ENCODE measurements at places on chromosomes 3 and 15.

GRCh38 chr3:111589303-111590142 lies 5.6 kb downstream of the ZBED2 start:
- DNase-seq, result no peak

GRCh38 chr3:112101916-112102315 lies 15.7 kb downstream of the C3orf52 start:
- no peak for DNase-seq

DNA sequence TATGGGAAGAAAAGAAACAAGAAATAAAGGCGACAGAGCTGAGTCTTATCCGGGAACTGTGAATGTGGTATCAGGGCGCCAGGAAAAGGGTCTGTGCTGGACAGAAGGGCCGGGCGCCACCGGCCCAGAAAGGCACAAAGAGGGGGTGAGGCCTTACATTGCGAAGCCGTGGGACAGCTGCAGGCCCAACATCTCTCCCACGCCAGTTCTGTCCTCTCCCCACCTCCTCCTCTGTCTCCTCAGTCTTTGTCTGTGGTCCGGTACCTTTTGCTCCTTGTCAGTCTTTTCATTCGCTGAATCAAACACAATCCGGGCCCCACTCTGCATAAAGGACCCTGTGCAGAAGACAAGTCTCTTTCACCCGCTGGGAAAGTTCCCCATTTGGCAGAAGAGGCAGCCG lies 81.8 kb downstream of the LRIG1 start:
- DNase-seq, result no peak

GRCh38 chr3:72384602-72385001 lies 463.6 kb downstream of the SHQ1 start:
- no peak for DNase-seq

DNA sequence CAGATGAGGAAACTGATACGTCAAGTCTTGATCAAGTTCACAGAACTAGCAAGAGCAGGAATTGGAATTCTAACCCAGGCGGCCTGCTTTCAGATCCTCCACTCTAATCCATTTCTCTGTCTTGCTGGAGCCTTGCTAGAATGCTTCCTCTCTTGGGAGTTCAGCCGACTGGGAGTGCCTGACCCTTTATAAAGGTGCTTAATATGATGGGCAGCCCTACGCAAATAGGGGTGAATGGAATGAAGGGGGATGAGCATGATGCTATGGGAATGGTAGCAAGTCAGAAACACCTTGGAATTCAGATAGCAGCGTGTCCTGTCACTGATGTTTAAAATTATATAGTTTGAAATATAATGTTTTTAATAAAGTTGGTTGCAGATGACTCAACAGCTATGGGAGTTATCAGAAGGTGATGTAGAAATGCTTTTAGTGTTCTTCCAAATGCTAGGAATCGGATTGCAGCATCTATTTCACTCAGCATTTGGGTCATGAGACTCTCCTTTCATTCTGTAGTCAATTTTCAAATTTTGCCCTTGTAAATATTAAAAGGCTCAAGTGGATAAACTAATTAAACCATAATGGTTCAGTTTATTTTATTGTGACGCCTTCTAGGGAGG lies 150.7 kb downstream of the FNDC3B start:
- DNase-seq, result no peak

DNA sequence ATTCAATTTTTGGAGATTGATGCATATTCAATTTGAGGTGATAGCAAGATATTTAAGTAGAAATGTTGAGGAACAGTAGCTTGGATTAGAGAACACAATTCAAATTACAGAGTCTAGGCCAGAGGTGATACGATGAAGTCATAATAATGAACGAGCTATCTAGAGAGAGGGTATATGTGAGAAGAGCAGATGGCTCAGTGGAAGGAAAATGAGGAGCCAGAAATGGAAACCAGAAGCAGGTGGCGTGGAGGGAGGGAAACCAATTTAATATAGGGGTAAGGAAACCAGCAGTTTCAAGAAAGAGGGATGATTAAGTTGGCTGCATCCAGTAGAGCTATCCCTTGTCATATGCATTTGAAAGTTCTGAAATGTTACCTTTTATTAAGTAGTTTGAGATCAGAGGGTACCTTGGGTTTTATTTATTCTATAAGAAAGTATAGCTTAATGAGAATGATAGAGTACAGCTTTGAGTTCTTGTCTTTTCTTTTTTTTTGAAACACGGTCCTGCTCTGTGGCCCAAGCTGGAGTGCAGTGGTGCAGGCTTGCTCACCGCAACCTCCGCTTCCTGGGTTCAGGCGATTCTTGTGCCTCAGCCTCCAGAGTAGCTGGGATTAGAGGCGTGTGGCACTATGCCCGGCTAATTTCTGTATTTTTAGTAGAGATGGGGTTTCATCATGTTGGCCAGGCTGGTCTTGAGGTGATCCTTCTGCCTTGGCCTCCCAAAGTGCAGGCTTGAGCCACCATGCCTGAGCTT lies 22.1 kb downstream of the NCK1 start:
- DNase-seq, result no peak

- DNase-seq, result no peak
These were observed 124.0 kb downstream of the NR1D2 start for GRCh38 chr3:24069045-24069444.

- DNase-seq, result no peak
These were observed 103.9 kb upstream of the ALDH1A3 start for GRCh38 chr15:100775581-100776185.

DNA sequence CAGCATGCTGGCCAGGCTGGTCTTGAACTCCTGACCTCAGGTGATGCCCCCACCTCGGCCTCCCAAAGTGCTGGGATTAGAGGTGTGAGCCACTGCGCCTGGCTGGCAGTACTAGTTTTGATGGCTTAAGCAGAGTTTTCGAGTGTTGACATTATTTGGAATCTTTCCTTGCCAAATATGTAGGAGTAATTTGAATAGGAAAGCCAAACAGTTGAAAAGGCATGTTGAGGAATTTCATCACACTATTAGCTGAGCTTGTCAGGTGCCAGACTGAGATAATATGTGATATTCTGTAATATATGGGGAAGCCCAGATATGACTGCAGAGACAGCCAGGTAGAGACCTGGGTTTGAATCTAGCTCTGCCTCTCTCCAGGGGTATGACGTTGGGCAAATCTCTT lies 109.3 kb downstream of the SV2B start:
- DNase-seq, result no peak

- no peak for DNase-seq
These were observed 124.5 kb downstream of the THSD4 start for GRCh38 chr15:71239592-71240364.

All from D721Med (cell line).